Breast epithelium (tissue), 4 donors: ENCODE measurements at places on chromosomes 2 and 18.

DNA sequence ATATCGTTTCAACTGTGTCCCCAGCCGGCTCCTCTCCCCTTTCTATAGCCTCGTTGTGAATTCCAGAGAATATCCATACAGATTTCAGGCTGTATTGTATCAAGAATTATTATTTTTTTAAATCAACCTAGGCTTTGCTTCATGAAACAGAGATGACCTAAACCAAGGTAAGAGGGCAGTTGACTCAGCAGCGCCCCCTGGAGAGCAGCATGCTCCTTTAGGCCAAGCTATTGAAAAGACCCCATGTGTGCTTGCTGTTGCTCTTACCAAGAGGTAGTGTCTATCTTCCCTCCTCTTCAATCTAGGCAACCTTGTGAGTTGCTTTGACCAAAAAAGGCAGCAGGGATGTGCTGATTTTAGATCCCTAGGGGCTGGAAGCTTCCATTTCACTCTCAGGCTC lies 426.7 kb upstream of the SMIM21 start:
- H3K27me3 ChIP-seq = no peaks in the 10 kb centered on the region
- no peak overlapping the region for H3K4me3 ChIP-seq
- DNase-seq = no peak

DNA sequence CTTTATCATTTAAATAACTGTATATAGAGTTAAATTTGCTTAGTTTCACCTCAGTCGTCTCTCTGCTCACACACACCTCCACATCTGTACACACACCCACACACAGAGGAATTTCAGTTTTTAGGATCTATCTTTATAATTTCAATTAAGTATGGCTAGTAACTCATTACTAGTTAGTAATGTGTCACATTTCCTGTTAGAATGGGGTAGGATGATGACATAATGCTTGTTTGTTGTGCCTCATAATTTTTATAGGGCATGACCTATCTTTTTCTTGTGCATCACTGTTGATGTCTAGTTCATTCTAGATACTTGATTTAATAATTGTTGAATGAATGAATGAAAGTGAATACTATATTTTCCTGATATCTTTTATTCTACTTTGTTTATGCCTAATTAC lies 108.6 kb downstream of the AGPS start:
- no peaks in the 10 kb centered on the region for H3K27me3 ChIP-seq
- H3K27ac ChIP-seq = no peak overlapping the region
- H3K4me3 ChIP-seq = no peak overlapping the region
- DNase-seq = no peak
- no peaks in the 10 kb centered on the region for H3K36me3 ChIP-seq

DNA sequence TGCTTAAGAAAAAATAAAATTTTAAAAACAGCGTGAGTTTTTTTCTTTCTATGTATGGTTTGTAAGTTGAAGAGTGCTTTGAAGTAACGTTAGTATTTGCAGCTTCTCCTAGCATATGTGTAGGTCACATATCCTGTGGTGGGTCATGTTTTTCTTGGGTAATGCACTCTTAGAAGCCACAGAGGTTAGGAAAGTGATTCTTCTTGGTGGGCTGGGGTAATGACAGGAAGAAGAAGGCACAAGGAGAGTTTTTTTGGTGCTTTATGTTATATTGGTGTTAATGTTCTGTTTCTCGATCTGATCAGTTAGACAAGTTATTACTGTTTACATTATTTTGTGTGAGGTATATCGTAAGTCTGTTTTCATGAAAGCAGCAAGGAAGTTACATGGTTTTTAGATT lies 109.0 kb downstream of the ICA1L start:
- H3K36me3 ChIP-seq = no peaks in the 10 kb centered on the region
- no peaks in the 10 kb centered on the region for H3K4me1 ChIP-seq
- DNase-seq = no peak
- no peaks in the 10 kb centered on the region for H3K27me3 ChIP-seq
- no peak overlapping the region for H3K27ac ChIP-seq
- H3K4me3 ChIP-seq = no peak overlapping the region

GRCh38 chr2:2667690-2668089 lies 336.6 kb upstream of the MYT1L start:
- H3K27ac ChIP-seq = no peak overlapping the region
- H3K4me1 ChIP-seq = no peaks in the 10 kb centered on the region
- H3K36me3 ChIP-seq = no peaks in the 10 kb centered on the region

GRCh38 chr2:85956646-85957039 lies 67.9 kb upstream of the ST3GAL5 start:
- no peak overlapping the region for H3K27ac ChIP-seq
- H3K4me3 ChIP-seq = no peak overlapping the region
- DNase-seq = no peak
- no peaks in the 10 kb centered on the region for H3K36me3 ChIP-seq

GRCh38 chr2:234422273-234422732 lies 74.6 kb downstream of the ARL4C start:
- no peak for DNase-seq
- no peak overlapping the region for H3K4me3 ChIP-seq
- no peaks in the 10 kb centered on the region for H3K36me3 ChIP-seq
- H3K27ac ChIP-seq = no peak overlapping the region

GRCh38 chr2:168624028-168624427 lies 168.0 kb downstream of the CERS6 start:
- no peaks in the 10 kb centered on the region for H3K4me1 ChIP-seq
- H3K4me3 ChIP-seq = no peak overlapping the region
- no peaks in the 10 kb centered on the region for H3K36me3 ChIP-seq
- no peak for DNase-seq
- no peak overlapping the region for H3K27ac ChIP-seq

DNA sequence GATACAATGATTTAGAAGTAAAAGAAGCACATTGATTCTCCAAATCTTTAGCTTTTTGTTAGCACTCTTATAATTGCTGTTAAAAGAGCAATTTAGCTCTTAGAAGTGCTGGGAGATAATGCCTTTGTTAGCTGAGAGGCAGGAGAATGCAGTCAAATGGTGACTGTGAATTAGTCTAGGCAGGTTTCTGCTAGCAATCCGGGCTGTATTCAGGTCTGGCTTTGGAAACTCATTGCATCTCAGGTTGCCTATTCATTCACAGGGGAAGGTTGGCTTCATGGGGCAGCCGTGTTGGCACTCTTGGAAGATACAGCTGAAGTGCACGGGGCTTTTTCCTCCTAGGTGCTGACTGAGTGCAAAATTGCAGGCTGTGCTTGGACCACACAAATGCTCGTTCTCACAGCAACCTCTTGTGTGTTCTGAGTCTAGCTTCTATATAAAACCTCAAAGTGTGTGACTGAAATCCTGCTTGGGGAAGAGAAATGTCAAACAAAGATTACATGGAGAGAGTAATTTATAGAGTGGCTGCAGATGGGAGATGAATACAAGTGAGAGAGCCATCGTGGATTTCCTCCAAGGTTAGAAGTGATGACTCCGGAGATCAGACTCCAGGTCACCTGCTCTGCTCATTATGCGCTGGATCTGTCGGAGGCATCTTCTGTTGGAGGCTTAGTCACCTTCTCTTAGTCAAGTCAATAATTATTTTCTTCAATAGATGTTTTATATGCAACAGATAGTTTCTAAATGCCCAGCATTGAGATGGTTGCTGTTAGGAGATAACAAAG lies 167.8 kb downstream of the PMAIP1 start:
- no peak for DNase-seq
- no peaks in the 10 kb centered on the region for H3K27me3 ChIP-seq
- H3K27ac ChIP-seq = no peak overlapping the region
- H3K36me3 ChIP-seq = no peaks in the 10 kb centered on the region
- H3K4me1 ChIP-seq = no peaks in the 10 kb centered on the region

DNA sequence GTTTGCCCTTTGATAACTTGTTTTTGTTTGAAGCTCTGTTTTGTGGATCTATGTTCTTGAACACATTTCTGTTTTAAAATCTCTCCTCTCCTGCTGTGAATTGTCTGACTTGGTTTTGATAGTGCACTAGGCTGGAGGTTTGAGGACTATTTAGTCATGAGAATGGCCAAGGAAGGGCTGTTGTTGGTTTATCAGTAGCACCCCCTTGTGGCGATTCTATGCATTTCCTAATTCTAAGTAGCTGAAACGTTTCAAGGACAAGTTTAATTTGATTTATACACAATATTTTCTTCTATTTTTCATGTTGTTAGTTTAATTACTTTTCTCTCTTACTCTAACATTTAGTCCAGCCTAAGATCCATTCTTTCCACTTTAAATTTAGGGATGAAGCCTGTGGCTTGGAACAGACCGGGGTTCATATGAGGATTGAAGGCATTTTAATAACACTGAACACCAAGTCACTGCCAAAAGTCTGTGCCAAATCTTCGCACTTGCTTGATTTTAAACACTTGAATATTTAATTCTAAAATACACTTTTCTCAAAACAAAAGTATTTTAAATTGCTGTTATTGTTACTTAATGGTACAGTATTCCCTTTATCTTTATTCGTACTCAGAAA lies 166.0 kb downstream of the SOCS6 start:
- no peak overlapping the region for H3K4me3 ChIP-seq
- DNase-seq = no peak
- no peaks in the 10 kb centered on the region for H3K36me3 ChIP-seq
- H3K4me1 ChIP-seq = no peaks in the 10 kb centered on the region
- no peak overlapping the region for H3K27ac ChIP-seq

GRCh38 chr2:57740891-57741290 lies 305.7 kb upstream of the VRK2 start:
- H3K27ac ChIP-seq = no peak overlapping the region
- no peak for DNase-seq
- no peaks in the 10 kb centered on the region for H3K36me3 ChIP-seq
- H3K4me3 ChIP-seq = no peak overlapping the region

GRCh38 chr2:129689653-129690448 lies 289.6 kb upstream of the RAB6C start:
- H3K27me3 ChIP-seq = no peaks in the 10 kb centered on the region
- no peak for DNase-seq
- no peaks in the 10 kb centered on the region for H3K36me3 ChIP-seq
- H3K4me3 ChIP-seq = no peak overlapping the region
- no peaks in the 10 kb centered on the region for H3K4me1 ChIP-seq
- no peak overlapping the region for H3K27ac ChIP-seq

DNA sequence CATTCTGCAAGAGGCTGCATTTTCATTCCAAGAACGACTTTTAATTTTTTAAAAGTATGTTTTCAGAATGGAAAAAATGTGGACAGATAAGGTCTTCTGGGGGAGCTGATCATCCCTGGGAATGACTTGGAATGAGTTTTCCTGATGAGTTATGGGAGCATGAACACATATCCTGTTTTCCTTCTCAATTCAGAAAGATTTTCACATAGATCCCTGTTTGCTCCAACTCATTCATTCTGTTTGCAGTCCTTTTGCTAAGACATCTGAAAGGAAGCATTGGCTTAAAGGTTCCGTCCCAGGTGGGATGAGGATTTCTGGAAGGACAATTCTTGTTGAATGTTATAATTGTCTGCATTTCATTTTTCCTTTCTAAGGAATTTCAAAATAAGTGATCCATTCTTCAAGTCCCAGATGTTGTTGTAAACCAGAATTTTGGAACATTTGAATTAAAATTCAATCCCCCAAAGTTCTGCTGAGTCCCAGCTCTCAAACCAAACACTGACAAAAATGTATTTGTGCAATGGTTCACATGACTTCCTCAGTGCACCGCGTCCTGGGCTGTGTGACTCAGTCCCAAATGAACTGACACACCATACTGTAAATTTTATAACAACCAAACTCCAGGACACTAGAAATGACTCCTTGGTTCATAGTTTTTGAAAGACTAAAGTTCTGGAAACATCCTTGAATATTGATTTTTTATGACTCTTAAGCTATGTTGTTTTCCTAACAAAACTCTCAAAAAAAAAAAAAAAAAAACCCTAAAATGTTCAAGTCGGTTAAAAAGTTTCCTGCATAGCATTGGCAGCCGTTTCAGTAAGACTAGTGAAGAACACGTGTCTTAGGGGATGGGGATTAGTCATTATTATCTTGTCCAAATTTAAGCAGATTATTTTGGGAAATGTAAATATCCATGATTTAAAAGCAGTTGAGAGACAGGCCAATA lies 281.8 kb upstream of the TCF4 start:
- H3K4me1 ChIP-seq = no peaks in the 10 kb centered on the region
- no peak overlapping the region for H3K4me3 ChIP-seq
- no peak for DNase-seq
- H3K27ac ChIP-seq = no peak overlapping the region
- H3K36me3 ChIP-seq = no peaks in the 10 kb centered on the region

- DNase-seq = no peak
- no peak overlapping the region for H3K27ac ChIP-seq
- no peaks in the 10 kb centered on the region for H3K36me3 ChIP-seq
- no peak overlapping the region for H3K4me3 ChIP-seq
- H3K4me1 ChIP-seq = no peaks in the 10 kb centered on the region
These were observed 552.1 kb downstream of the DCDC2C start for GRCh38 chr2:4255491-4255890.

DNA sequence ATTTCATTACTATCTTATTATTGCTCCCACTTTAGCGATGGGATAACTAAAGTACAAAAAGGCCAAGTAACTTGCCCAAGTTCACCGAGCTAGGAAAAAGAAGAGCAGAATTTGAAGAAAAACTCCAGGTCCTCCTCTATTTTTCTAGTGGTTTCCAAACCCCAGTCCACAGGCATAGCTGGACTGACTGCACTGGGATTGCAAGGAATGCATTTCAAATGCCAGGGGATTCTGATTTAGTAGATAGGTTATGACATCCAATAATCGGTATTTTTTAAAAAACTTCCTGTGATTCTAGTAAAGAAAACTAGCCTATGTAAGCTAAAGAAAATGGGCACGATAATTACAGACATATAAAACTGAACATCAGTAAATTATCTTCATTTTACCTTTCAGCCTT lies 62.7 kb upstream of the GALNT5 start:
- H3K27ac ChIP-seq = no peak overlapping the region
- H3K4me3 ChIP-seq = no peak overlapping the region
- no peaks in the 10 kb centered on the region for H3K27me3 ChIP-seq
- H3K36me3 ChIP-seq = no peaks in the 10 kb centered on the region
- no peaks in the 10 kb centered on the region for H3K4me1 ChIP-seq
- no peak for DNase-seq

DNA sequence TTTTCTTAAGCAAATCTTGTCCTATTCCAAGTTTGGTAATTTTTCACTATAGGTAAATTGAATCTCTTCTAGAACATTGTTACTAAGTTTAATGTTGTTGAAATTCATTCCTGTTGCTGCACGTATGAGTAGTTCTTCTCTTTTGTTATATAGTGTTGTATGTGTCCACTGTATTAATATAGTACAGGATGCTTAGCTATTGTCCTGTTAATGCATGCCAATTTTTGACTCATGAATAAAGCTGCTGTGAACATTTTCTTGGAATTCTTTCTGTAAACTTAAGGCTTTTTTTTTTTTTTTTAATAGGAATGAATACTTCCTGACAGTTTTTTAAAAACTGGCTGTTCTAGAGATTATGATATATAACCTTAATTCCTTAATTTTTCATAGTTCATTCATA lies 326.9 kb downstream of the SLC4A3 start:
- H3K27ac ChIP-seq = no peak overlapping the region
- H3K36me3 ChIP-seq = no peaks in the 10 kb centered on the region
- no peaks in the 10 kb centered on the region for H3K4me1 ChIP-seq
- no peaks in the 10 kb centered on the region for H3K27me3 ChIP-seq
- no peak overlapping the region for H3K4me3 ChIP-seq
